Cardiac septum (tissue), 1 donor: ENCODE measurements at places on chromosomes 6 and 20.
A peak's percentile ranks its signal among the peaks of the same experiment; 100 is the strongest.

DNA sequence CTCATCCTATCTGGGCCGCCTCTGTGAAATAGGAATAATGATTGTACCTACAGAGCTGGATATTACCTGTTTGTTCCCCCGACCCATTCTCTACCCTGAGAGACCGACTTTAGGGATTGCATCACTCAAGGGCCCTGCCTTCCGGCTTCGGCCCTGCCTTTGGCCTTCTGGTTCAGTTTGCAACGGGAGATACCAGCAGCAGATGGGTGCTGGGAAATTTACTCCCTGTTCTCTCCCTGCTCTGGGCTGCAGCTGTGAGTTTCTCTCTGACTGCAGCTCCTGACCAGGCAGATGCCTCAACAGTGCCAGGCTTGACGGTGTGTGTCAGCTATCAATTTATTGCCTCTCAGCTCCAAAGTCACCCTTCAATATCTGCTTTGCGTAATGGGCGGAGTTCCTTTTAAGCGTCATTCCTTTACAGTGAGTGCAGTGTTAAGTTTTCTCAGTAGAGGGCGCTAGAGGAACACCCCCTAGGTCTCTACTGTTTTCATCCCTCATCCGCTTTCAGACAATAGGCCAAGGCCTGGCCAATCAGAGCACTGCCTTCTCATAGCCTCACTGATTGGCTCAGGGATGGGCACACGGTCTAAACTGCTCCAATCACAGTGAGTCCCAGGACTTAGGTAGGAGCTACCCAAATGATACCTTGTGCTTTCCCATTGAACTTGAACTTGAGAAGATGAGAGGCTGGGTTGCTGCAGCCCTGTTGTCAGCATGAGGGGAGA, 30.0 kb downstream of the KCNG1 start:
- no peak for DNase-seq

GRCh38 chr6:151811081-151811480, 3.6 kb downstream of the ESR1 start:
- no peak for DNase-seq

DNA sequence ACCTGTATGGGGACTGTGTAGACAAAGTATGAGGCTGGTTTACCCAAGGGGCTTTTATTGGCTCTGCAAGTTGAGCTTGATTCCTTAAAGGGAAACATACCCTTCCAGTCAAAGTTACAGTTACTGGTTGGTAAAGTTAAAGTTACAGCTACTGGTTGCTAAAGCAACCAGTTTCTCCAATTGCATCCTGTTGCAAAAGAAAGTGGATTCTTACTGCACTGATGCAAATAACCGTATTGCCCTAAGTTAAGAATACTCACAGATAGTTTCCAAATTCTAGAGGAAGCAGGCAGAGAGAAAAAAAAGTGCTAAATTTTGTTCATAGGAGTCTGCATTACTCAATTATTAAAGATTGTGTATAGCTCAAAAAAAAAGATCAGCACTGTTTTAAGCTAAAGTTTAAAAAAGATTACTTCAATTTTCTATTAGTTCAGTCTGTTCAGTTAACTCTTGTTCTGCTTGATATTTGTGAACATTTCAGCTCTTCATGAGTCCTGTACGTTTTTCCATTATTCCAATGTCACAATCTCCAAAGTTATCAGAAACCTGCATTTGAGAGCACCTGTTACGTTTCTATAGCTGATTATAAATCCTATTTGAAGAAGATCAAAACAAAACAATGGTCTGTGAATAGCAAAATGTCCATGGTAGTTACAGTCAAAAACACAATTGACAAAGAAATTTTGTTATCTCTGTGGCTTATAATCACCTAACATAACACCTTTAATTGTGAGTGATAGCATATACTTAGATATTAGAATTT, 8.6 kb upstream of the IL22RA2 start:
- DNase-seq, result no peak

- DNase-seq, result no peak
These were observed 9.4 kb downstream of the RBM39 start for GRCh38 chr20:35732644-35732982.

DNA sequence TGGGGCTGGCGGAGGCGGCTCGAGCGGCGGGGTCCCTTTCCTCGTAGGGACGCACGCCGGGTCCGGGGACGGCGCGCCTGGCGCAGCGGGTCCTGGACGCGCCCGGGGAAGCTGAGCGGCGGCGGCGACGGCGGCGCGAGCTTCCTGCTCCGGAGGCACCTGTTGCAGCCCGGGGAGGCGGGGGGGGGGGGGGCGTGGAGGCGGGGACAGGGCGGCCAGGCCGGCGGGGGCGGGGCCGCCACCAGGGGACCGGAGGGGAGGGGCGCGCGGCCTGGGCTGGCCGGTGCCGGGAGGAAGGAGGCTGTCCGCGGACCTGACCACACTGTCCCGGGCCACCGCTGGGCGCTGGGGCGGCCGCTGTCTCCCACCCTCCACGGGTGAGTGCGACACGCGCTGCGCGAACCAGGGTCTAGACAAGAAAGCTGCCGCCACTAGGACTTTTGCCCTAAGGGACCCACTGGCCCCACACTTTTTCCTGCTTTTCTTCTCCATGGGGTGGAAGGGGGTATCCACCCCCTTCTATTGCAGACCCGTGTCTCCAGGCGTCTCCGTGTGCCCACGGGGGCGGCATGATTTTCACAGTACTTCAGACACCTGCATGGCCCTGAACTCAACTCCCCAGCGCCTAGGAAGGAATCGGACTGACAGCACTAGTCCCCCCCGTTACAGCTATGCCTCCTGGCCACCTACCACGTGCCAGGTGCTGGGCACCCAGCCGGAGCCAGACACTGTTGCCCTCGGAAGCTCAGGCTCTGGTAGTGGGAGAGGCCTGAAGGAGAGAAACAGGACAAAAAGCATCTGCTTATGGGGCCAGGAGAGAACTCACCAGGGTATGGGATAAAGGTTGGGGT, at the start of gene NFATC2:
Gene NFATC2 (minus strand): TSS at position 149 of the 851 bp plus-strand sequence. CDS start 220 bp downstream, outside the sequence.
- no peak for DNase-seq

DNA sequence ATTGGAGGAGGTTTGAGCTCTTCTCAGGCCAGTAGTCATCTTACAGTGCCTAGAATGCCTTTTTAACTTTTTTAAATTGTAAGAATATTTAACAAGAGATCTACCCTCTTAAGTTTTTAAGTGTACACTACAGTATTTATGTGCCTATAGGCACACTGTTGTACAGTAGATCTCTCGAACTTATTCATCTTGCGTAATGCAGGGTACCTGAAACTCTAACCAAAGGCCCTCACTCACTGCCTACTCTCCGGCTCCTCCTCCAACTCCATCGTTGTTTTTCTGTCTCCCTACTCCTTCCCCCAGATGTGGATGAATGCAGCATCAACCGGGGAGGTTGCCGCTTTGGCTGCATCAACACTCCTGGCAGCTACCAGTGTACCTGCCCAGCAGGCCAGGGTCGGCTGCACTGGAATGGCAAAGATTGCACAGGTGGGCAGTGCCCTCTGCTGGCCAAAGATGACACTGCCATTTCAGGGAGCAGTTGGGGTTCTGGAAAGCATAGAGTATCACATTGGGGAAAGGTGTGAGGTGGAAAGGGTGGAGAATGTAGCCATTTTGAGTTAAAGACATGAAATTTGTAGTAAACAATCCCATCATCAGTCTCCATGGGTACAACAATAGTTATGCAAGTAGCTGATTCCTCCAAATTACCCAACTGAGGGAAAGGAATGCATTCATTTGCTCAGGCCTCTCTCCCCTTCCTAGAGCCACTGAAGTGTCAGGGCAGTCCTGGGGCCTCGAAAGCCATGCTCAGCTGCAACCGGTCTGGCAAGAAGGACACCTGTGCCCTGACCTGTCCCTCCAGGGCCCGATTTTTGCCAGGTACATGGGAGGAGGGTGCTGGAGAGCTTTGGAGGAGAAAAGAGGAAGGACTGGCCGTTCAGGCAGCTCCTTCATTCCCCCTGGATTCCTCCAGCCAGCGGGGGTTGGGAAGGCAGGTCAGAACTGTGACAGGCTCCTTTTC, 18.4 kb upstream of the ZNF76 start:
- DNase-seq, result peak; percentile 86

GRCh38 chr6:89589297-89590025, 49.1 kb downstream of the LYRM2 start:
- DNase-seq, result no peak

- DNase-seq, result no peak
These were observed 25.4 kb downstream of the UNC5CL start for GRCh38 chr6:41013466-41014153.

GRCh38 chr20:45545754-45546453, 1.3 kb downstream of the EPPIN start:
- no peak for DNase-seq
